Stimulated activated CD4-positive, alpha-beta T cell treated with anti-CD3 and anti-CD28 coated beads, Interleukin-12 subunit alpha, Interleukin-12 subunit beta, amount 100 ng/mL, for 24 hours (primary cell): ENCODE measurements at places on chromosomes 5 and 9.

DNA sequence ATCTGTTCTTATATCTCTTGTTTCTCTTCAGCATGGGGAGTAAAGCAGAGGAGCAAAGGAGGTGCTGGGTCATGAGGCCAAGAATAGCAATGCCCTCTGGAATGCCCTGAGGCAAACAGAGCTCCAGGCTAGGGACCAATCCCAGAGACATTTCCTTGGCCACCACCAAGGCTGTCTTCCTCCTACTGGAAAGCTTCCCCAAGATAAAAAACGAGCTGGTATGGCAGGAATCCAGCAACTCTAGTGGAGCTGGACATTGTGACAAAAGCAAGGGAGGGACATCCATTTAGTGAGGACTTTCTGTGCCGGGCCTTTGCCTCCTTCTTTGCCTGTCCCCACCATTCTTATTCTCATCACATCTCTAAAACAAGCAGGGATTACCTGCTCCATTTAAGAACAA, 161.6 kb downstream of the ASTN2 start:
- DNase-seq = no peak

GRCh38 chr9:118419676-118420075, 715.5 kb downstream of the TLR4 start:
- DNase-seq = no peak

DNA sequence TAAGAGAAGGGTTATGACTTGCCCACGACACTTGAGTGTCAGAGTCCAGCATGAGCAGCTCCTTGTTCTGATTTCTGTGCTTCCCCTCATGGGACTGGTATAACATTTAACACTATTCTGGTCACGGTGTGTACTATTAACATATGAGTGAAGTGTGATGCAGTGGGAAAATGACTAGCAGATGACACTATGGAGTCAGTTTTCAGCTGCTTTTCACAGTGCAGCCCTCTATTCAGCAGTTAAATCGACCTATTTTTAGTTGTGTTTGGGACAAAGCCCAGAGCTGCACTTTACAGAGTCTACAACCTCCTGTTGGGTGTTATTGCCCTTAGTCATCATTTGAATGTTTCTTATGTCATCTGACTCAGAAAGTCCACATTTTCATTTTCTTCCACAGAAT, 59.1 kb downstream of the CHSY3 start:
- no peak for DNase-seq

DNA sequence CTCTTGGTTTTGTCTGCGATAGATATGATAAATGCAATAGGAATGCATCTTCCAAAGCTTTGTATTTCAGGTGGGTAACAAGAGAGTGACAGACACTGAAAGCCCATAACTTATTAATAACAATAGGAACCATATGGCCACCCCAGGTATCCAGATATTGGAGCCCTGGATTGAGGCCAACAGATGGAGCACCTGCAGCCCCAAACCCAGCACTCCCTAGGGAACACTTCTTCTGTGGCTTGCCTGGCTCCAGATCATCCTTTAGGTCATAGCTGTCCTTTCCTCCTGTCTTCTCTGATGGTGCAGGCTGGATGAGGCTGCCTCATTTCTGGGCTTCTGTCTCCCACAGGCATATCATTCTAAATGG, 5.0 kb upstream of the IL3 start:
- no peak for DNase-seq

DNA sequence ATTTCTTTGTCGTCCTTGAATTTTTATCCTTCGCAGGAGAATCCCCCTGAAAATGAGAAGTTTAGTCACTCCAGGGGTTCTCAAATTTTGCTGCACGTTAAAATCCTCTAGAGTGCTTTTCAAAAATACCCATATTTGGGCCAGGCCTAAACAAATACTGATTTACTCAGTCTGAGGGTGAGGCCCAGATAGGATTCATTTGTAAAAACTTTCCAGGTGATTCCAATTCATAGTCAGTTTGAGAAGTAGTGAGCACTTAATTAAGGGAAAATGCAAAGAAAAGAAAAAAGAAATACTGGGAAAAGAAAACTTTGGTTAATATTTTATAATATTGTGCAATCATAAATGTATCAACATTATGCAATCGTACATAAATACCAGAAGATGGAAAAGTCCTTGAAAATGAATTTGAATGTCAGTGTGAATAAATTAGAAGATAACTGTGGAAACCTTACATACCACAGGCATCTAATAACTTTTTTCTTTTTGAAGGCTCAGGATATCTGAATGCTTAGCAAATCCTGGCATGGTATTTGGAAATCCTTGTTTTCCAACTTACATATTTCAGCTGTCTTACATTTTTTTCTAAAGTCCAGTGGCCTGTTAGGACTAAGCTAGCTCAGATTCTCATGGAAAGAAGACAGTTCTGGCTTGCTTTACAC, 116.5 kb upstream of the DAPK1 start:
- no peak for DNase-seq
